ENCODE measurements at places on chromosomes 6 and 20. TPM values are rescaled to one million over a fixed set of nuclear protein-coding genes. Genes with fewer than 3 reads are reported as not detected.

RSPO3 gene
- total RNA-seq: 6.2 TPM

ANKEF1 gene
- 4.0 TPM for total RNA-seq

LAMA4 gene
- 134 TPM for total RNA-seq

SIGLEC1 gene
- total RNA-seq: 53.6 TPM
